ENCODE measurements at places on chromosomes 16 and 17.

DNA sequence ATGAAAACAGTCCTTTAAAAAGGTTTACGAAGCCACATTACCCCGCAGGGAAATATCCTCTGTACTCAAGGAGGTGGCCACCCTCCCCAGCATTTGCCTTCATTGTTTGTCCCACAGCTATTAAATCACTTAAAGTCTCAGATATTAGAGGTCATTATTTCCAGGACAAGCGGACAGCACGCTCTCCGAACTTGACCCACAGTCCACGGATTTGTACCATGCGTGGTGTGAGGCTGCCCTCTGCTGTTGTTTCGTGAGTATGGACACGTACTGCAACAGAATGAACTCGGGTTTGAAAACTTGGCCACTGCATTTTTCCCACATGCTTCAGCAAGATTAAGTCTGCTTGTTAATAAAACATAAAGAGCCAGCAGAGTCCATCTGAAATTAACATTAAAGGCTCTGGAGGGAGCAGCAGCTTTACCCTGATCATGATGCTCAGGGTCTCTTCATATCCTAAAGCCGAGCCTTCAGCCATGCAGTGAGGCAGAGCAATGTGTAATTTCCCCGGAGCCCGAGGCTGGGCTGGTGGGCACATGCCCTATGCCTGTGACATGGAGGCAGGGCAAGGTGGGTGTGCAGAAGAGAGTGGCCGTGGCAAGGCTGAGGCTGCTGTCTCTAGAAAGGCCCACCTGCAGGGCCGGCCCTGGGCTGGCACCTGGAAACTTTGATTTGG, 19.7 kb downstream of the MEAK7 start:
- DNase-seq = no peak

GRCh38 chr16:28167730-28168129, 44.0 kb downstream of the XPO6 start:
- DNase-seq = no peak

- DNase-seq = no peak
These were observed 1.2 kb upstream of the FDXR start for GRCh38 chr17:74873874-74874614.

DNA sequence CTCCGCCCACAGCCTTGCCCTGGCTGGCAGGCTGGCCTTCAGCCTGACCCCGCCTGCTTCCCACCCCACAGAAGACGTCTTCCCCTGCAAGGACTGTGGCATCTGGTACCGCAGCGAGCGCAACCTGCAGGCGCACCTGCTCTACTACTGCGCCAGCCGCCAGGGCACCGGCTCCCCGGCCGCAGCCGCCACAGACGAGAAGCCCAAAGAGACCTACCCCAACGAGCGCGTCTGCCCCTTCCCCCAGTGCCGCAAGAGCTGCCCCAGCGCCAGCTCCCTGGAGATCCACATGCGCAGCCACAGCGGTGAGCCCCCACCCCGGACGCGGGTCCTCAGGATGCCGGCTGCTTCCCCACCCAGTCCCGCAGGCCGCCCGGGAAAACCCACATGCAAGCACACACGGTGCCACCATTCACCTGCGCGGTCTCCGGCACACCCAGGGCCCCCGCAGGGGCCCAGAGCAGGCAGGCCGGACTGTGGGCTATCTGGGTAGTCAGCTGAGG, 38.2 kb upstream of the ZC3H18 start:
- DNase-seq = no peak

- DNase-seq = no peak
These were observed 3.4 kb downstream of the ADAM11 start for GRCh38 chr17:44761932-44762810.

- no peak for DNase-seq
These were observed 743.6 kb downstream of the KCNJ2 start for GRCh38 chr17:70912716-70913485.

- no peak for DNase-seq
These were observed 31.0 kb downstream of the LDHD start for GRCh38 chr16:75085556-75085955.

GRCh38 chr17:75493476-75494129, 21.7 kb downstream of the CASKIN2 start:
- no peak for DNase-seq

- DNase-seq = peak; percentile 38
These were observed 785 bp downstream of the NME3 start for GRCh38 chr16:1770328-1771187.

DNA sequence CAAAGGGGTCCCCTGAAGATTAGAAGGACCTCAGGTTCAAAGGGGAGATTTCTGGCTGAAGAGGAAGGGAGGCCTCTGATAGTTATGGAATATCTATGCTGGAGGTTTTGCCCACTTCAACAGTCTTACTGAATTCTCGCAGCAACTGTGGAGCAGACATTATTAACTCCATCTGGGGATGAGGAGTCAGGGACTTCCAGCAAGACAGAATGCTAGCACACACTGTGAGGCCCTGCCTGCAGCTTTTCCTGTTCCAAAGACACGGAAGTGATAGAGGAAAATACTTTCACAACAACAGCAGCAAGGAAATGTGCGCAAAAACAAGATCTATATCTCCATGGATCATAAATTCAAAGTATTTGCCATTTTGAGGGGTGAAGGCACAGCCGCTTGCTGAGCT, 72.8 kb downstream of the RPH3AL start:
- DNase-seq = no peak

DNA sequence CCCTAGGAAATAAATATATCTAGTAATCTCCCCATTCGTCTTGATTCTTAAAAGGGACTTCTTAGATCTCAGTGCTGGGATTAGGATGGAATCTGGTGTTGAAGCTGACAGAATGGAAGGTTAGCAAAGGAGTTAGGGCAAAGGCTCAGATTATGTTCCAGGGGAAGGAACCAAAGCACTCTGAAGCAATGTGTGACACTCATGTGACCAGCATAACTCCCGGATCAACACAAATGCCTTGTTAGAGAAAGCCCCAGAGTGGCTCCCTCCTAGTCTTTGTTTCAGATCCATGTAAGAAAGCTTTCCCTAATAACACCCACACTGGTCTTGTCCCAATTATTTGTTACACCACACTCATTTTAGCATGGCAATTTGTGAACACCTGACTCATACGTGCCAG, 62.6 kb upstream of the ERN1 start:
- no peak for DNase-seq

GRCh38 chr16:12002447-12003006, 26.0 kb downstream of the SNX29 start:
- DNase-seq = no peak

DNA sequence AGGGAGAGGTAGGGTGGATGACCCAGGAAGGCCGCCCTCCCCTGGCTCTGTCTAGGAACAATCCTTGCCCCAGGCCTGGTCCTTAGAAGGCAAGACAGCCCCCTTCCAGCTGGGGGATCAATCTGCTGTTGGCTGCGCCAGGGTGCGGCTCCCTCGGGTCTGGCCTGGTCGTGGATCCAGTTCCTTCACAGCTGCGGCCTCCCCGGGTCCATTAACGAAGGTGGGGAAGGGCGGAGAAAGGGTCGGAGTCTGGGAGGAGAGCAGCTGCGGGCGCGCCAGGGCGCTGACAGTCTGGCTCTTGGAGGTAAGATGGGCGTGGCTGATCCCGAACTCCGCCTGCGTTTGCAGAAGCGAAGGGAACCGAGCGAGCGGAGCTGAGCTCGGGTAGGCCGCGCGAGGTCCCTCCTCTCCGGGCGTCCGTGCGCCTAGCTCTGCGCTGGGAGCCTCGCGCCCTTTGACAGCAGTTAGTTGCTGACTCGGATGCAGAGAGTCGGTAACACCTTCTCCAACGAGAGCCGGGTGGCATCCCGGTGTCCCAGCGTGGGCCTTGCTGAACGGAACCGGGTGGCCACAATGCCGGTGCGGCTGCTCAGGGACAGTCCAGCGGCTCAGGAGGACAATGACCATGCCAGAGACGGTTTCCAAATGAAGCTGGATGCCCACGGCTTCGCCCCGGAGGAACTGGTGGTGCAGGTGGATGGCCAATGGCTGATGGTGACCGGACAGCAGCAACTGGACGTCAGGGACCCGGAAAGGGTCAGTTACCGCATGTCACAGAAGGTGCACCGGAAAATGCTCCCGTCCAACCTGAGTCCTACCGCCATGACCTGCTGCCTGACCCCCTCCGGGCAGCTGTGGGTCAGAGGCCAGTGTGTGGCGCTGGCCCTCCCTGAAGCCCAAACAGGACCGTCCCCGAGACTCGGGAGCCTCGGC, at the start of gene HSPB9:
Gene HSPB9, plus strand, starts transcription at position 434 of the 933 bp plus-strand sequence. Its CDS starts 47 bp downstream, at position 481.
- no peak for DNase-seq

DNA sequence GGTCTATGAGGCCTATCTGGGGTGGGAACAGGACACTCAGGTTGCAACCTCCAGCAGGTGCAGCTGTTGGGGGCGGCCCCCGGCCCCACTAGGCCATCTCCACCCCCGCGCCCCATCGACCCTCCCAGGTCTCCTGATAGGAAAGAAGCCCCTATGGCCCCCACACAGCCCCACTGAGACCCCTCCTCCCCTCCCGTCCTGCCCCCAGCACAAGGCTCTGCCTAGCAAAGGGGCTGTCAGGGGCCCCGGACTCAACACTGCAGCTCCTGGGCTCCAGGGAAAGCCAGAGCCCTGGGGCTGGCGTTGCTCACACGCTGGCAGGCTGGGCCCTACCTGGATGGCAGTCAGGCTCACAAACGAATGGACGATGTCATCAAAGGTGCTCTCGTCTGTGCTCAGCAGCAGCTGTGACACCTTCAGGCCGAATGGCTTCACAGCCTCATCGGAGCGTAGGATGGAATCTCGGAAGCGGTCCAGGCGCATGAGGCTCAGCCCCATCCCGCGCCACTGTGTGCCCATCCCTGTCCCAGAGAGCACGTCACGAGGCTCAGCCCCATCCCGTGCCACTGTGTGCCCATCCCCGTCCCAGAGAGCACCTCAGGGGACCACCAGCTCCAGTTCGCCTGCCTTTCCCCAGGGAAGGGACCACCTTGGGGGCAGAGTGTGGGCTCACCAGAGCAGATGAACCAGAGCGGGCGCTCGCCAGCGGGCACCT, 7.3 kb downstream of the FASN start:
- DNase-seq = no peak

DNA sequence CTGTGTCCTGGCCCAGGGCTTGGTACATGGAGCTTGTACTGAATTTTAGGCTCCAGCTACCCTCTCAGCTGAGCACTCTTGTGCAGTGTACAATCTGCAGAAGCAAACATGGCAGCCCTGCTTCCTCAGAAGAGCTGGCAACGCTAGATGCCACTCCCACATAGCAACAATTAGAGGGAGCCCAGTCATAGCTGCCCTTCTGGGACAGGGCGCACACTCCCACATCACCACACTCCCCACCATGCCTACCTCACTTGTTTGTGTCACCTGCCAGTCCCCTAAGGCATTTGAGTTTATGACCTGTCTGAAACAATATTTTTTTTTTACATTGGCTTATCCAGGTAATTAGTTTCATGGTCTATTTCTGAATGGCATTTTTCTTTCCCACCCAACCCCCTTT, 72.3 kb downstream of the C17orf67 start:
- DNase-seq = no peak

- no peak for DNase-seq
These were observed 8.3 kb downstream of the OTOP3 start for GRCh38 chr17:74943808-74944522.

DNA sequence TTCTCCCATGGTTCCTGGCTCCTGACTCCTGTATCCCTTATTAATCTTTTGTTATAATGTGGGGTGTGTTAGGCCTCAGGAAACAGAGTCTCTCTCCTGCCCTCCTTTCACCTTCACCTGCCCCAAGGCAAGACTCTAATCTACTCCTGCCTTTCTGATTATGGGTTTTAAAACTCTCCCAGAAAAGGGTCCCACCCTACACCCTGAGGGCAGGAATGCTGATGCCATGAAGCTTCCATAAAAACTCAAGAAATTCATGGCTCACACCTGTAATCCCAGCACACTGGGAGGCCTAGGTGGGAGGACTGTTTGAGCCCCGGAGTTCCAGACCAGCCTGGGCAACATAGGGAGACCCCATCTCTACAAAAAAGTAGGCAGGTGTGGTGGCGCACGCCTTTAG, 18.6 kb upstream of the SRCAP start:
- no peak for DNase-seq

- DNase-seq = no peak
These were observed 50.9 kb downstream of the ERCC4 start for GRCh38 chr16:13970708-13971422.

GRCh38 chr17:38590988-38591758, 14.6 kb downstream of the SRCIN1 start:
- DNase-seq = peak; percentile 31

DNA sequence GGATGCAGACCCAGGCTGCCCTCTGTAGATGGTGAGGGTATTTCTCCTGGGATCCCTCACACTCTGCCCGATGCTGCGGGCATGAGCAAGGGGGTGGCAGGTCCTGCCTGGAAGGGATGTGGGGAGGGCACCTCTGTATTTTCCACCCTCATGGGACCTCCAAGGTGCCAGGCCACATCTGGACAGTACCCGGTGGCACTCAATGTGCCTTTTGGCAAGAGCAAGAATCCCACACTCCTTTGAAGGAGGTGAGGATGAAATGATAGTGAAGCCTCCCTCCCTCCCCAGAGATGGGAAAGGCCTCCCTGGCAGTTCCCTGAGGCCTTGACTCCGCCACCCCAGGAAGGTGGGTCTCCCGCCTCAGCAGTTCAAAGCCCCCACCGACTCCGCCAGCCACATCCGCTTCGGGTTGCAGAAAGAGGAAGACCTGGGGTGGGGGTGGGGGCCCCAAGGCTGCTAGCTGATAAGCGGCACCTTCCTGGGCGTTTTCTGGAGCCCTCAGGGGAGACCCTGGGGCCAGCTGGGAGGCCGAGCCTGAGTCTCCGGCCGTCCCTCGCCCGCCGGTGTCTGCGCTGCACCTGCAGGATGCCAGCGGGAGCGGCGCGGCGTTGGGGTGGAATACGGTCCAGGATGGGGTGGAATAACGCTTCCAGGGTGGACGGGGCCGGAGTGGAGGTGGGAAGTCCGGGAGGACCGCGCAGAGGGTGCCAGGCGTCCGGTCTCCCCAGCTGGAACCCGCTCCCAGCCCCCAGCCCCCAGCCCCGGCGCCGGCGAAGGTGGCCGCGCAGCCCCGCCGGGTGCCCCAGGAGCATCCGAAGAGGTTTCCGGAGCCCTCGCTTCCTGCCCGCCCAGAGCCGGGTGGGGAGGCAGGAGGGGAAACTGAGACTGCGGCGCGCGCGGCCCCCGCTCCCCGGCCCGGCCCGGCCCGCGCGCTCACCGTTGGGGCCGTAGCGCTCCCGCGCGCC, 718 bp downstream of the ATP2A3 start:
- DNase-seq = no peak

DNA sequence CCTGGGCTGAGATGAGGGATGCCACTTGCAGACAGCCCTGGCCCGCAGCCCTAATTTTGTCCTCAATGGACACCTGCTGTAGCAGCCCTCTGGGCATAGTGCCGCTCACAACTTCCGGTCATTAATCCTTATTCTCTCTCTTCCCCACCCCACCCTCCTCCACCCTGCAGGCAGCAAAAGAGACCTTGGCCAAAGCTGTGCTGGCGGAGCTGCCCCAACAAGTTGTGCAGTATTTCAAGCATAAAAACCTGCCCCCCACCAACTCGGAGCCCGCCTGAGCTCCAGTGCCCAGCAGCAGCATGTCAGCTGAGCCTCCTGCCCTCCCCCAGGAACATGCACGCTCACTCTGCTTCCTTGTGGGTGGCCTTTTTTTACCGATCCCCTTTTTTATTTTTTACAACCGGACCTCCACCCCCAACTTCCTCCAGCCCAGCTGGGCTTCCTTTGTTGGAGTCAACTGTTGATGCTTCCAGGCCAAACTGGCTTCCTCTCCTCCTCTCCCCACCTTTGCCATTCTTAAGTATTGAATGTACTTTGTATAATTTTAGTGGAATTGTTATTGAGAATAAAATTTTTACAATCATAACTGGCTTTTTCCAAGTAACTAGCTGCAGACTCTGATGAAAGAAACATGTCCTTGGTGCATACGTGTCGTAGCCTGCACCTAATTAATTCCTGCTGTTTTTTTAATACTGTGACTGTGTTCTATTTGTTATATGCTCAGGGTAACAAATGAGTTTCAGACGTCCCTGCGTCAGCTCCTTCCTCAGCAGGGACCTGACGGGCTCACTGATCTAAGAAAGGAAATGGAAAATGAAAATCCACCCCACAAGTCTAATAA, 38.2 kb downstream of the PSME3IP1 start:
- DNase-seq = no peak

Measured in NCI-H2081 treated with DMSO at 0.1 percent for 48 hours (cell line).